ENCODE measurements at places on chromosomes 11 and 22. TPM values are rescaled to one million over a fixed set of nuclear protein-coding genes. Genes with fewer than 3 reads are reported as not detected.
A peak's percentile ranks its signal among the peaks of the same experiment; 100 is the strongest.

The AQP11 gene
- polyA plus RNA-seq: 10.3 TPM

The CCDC87 gene
- polyA plus RNA-seq: 0.09 TPM

The NPTXR gene
- polyA plus RNA-seq: 5.3 TPM

The SCGB1A1 gene
- polyA plus RNA-seq: 11.2 TPM

DNA sequence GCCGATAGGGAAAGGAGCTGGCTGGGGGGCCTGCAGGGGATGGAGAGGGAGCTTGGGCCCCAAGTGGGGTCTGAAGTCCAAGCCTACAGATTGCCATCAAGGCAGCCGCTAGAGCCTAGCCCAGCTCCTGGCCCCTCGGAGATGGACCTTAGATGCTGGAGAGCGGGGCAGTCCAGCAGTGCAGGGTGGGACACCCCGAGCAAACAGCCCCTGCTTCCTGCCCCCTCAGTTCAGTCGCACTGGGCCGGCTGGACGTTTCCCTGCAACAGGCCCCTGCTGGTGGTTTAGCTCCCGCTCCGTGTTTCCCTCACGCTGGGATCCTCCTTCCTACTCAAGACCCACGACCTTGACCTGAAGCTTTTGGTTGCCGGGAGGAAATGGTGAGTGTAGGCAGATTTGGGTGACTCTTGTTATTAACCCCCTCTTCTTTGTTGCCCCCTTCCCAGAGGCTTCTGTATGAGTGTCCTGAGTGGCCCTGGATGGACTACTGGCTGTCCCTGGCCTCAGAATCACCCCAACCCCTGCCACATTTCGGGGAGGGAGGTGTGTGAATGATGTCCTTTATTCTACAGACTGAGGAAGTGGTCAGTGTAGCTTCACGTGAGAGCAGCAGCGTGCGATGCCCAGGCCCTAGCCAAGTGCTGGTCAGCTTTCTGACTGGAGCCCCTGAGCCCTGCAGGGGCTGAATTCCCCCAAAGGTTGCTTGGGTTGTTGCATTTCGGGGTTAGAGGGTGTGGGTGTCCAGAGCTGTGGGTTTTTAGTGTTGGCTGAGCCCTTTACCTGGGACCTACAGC is 2.7 kb downstream of the ST3GAL4 start:
- H3K4me1 ChIP-seq: no peaks in the 10 kb centered on the region
- no peaks in the 10 kb centered on the region for H3K36me3 ChIP-seq
- H3K4me3 ChIP-seq: peak overlapping the region; percentile 36
- H3K27ac ChIP-seq: peak overlapping the region; percentile 63

- H3K4me1 ChIP-seq: peaks cover 36% of the 10 kb centered on the region
- no peaks in the 10 kb centered on the region for H3K27me3 ChIP-seq
- peak overlapping the region; percentile 48 for H3K27ac ChIP-seq
- H3K4me3 ChIP-seq: no peak overlapping the region
Observed at GRCh38 chr22:36334821-36335603, 52.8 kb downstream of the MYH9 start.

DNA sequence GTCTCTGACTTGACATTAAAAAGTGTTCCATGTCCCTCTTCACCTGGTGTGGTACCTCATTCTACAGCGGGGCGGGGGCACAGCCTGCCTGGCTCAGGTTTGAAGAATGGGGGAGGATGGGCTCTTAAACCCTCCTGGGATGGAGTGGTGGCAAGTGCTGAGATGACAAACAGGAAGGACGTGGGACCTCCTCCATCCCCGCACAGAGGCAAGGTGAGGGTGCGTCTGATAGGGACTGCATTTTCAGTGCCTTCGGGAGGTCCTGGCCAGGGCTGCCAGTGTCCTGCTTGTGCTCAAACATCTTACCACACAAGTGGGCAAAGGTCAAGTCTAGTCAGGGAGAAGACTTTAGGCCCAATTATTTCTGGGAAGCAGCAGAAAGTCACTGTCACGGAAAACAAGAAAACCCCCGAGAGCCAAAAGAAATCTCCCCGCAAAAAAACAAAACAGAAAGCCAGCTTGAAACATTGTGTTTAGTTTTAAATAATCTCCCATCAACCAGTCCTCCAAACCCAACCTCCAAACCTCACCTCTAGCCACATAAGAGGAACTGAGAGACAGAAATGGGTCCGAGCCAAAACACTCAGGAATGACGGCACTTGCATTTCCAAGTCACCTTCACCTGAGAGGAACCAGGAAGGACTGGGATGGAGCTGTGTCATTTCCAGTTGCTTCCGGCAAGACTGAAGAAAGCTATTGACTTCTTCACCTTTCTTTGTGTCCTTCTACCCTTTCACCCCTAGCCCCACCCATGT is 966.5 kb downstream of the NTM start:
- H3K4me3 ChIP-seq: no peak overlapping the region
- H3K27me3 ChIP-seq: no peaks in the 10 kb centered on the region
- no peaks in the 10 kb centered on the region for H3K36me3 ChIP-seq

- peaks cover 13% of the 10 kb centered on the region for H3K36me3 ChIP-seq
- H3K4me3 ChIP-seq: no peak overlapping the region
- no peaks in the 10 kb centered on the region for H3K27me3 ChIP-seq
- no peaks in the 10 kb centered on the region for H3K4me1 ChIP-seq
- peak; percentile 75 for DNase-seq
Observed at GRCh38 chr11:10233581-10233980, 60.4 kb downstream of the SBF2 start.

DNA sequence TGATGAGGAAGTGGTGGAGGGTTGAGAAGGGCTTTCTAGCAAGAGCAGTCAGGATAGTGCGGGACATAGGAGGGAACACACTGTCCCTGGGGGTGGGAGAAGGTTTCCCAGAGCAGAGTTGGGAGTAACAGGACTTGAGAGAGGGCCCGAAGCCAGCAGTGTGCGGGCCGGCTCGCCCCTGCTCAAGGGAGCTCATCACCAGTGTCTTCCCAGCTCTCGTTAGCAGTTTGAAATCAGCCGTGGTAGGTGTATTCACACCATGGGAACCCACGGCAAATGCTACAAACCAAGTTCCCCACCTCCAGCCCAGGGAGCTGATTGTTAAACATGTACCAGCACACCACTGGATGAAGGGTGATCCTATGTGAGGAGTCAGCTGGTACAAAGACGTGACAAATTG is 66.2 kb upstream of the EIF3D start:
- no peaks in the 10 kb centered on the region for H3K4me1 ChIP-seq
- no peaks in the 10 kb centered on the region for H3K27me3 ChIP-seq

DNA sequence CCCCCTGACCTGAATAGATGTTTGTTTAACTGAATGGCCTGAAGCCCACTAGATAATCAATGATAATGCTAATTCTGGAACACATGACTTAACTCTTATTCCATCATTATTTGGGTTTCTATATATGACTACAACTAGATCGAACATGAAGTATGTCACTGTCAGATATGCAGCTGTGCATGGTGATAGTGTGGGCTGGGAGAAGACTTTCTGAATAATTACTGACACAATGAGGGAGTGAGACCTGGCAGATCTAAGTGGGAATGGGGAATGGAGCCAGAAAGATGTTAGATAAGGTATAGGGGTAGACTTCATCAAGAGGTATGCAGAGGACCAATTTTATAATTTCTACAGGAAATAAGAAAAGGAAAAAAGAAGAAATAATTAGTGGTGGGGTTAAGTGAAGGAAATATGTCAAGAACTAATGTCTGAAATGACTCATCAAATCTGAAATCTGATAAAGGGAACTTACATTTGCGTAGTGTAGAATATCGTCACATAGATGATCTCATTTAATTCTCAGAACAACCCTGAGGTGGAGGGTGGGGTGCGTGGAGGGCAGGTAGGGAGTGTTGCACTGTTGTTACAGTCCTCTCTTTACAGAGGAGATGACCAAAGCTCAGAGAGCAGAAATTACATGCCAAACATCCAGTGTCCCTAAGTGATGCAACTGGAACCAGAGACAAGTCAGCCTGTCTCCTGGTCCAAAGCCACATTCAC is 68.2 kb upstream of the EED start:
- no peak overlapping the region for H3K4me3 ChIP-seq
- DNase-seq: no peak
- peaks cover 17% of the 10 kb centered on the region for H3K4me1 ChIP-seq
- no peaks in the 10 kb centered on the region for H3K27me3 ChIP-seq
- no peak overlapping the region for H3K27ac ChIP-seq
- no peaks in the 10 kb centered on the region for H3K36me3 ChIP-seq
